Left renal cortex interstitium (tissue), 4 donors: ENCODE measurements at places on chromosomes 12 and 14. TPM values are rescaled to one million over a fixed set of nuclear protein-coding genes. Genes with fewer than 3 reads are reported as not detected.

- no peak for DNase-seq
Measured at GRCh38 chr12:108799401-108800243, 57.8 kb downstream of the SSH1 start.

DNA sequence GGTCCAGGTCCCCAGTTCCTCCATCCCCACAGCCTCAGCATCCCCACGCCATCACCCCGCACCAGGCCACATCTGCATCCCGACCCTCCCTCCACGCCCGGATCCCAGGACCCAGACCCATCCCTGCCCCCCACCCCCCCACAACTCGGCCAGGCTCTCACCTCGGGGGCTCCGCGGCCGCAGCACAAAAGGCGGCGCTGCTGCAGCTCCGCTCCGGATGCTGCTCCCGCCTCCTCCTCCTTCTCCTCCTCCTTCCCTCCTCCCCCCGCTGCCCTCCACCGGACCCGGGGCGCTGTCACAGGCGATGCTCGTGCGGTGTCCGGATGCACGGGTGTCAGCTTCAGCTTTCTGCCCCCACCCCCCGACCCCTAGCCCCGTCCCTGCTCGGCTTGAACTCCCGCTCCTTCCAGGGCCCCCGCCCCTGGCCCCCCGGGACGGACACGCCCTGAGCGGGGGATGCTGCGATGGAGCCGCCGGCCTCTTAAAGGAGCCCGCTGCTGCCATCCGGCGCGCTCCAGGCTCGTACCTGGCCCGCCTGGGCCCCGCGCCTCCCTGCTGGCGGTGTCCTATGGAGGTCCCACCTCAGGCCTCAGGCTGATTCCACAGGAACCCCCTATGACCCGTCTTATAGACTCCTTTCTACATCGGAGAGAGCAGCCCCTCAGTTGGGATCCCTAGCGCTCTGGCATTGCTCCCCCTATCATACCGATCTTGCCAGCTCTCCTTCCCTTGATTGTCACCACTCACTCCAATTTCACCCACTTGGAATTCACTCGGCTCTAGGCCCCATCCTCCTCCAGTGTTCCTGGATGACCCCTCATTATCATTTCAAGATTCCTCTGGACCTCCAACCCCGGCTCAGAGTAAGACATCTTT, at the start of gene MAP3K12:
TSS of gene MAP3K12 (minus strand) at position 193 of the 876 bp plus-strand sequence. CDS start 12,067 bp downstream, outside the sequence.
- no peak for DNase-seq

GRCh38 chr12:106839333-106839732, 64.9 kb downstream of the RIC8B start:
- DNase-seq: no peak

DNA sequence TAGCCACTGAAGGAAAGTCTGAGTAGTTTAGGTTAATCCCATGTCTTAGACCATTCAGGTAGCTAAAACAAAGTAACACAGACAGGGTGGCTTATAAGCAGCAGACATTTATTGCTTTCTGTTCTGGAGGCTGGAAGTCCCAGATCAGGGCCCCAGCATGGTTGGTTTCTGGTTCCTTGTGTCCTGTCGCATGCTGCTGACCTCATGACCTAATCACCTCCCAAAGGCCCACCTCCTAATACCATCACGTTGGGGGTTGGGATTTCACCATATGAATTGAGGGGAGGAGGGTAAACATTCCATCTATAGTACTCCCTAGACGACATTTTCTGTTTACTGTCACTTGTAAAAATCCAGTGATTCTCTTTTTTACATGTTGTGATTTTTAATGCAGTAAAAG, 148.6 kb downstream of the FBXL14 start:
- DNase-seq: no peak

GRCh38 chr12:1995205-1995896, 8.9 kb downstream of the DCP1B start:
- no peak for DNase-seq

Gene TRMT5
- 20.1 TPM for polyA plus RNA-seq

Gene MYF5
- 0.14 TPM for polyA plus RNA-seq
